Osteoblast (primary cell): ENCODE measurements at places on chromosomes 11 and 22.

GRCh38 chr11:128208329-128209137, 378.8 kb downstream of the ETS1 start:
- H3K36me3 ChIP-seq = no peaks in the 10 kb centered on the region
- peak overlapping the region; percentile 15 for H3K4me3 ChIP-seq

DNA sequence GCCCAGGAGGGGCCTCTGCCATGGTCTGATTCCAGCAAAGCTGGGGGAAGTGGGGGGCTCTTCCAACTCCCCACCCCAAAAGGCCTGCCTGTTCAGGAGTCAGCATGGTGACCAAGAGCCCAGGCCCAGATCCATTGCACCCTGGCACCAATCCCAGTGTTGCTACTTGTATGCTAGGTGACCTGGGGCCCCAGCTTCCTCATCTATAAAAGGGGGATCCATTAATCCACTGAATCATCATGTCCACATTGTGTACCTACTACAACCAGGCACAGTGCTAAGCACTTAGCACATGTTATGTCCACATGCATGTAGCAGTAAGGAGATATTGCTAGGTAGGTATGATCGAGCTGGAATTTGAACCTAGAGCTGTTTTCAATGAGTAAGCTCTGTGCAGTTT, 2.0 kb downstream of the SYT12 start:
- H3K4me1 ChIP-seq = peaks cover 26% of the 10 kb centered on the region
- no peak overlapping the region for H3K27ac ChIP-seq
- no peaks in the 10 kb centered on the region for H3K27me3 ChIP-seq

DNA sequence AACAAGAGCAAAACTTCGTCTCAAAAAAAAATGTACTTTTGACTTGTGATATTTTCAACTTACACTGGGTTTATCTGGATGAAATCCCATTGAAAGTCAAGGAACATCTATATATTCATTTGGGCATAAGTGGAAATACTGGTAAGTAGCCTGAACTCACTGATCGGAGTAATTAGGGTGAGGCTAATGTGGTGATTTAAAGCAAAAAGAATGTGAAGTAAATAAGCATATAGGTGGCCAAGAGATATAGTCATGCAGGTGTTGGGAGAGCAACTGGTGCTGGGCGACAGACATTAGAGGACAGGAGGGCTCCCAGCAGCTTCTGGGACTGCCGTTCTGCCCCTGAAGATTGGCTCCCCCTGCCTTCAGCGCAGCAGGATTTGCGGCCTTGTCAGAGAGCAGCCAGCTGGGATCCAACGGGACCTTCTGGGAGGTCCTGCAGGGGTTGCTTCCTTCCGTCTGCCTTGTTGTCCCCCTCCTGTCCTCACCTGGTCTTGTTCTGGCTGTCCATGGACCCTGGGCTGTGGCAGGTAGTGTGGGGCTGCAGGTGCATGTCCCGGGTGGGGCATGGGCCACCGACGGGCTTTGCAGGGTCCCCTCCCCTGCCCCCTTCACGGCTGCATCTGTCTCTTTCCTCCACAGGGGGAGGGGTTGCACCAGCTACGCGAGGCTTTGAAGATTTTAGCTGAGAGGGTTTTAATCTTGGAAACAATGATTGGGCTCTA, 14.1 kb downstream of the RHBDD3 start:
- H3K4me1 ChIP-seq = no peaks in the 10 kb centered on the region
- no peaks in the 10 kb centered on the region for H3K27me3 ChIP-seq
- no peak overlapping the region for H3K4me3 ChIP-seq

GRCh38 chr11:69200331-69201065, 44.8 kb downstream of the SMIM38 start:
- no peaks in the 10 kb centered on the region for H3K4me1 ChIP-seq
- H3K4me3 ChIP-seq = no peak overlapping the region
- H3K27me3 ChIP-seq = peaks cover 39% of the 10 kb centered on the region
- peak; percentile 21 for DNase-seq
- H3K36me3 ChIP-seq = no peaks in the 10 kb centered on the region
- H3K27ac ChIP-seq = no peak overlapping the region

GRCh38 chr22:39655004-39655579, 84.5 kb downstream of the CACNA1I start:
- peaks cover 29% of the 10 kb centered on the region for H3K27me3 ChIP-seq
- H3K36me3 ChIP-seq = no peaks in the 10 kb centered on the region
- H3K4me3 ChIP-seq = no peak overlapping the region
- no peak overlapping the region for H3K27ac ChIP-seq

- H3K36me3 ChIP-seq = no peaks in the 10 kb centered on the region
- H3K4me3 ChIP-seq = no peak overlapping the region
- no peaks in the 10 kb centered on the region for H3K27me3 ChIP-seq
- no peaks in the 10 kb centered on the region for H3K4me1 ChIP-seq
Measured at GRCh38 chr11:115893461-115894099, 389.4 kb upstream of the CADM1 start.

DNA sequence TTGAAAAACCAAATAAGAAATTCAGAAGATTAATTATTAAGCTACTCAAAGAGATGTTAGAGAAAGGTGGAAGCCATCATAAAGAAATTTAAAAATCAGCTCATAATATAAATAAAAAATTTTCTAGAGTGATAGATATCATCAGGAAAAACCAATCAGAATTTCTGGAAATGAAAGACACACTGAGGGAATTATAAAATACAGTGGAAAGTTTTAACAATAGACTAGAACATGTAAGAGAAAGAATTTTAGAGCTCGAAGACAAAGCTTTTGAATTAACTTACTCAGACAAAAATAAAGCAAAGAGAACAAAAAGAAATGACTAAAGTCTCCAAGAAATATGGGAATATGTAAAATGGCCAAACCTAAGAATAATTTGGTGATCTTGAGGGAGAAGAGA, 1926.9 kb upstream of the RAG2 start:
- DNase-seq = no peak
- no peak overlapping the region for H3K27ac ChIP-seq
- H3K4me3 ChIP-seq = no peak overlapping the region
- no peaks in the 10 kb centered on the region for H3K4me1 ChIP-seq
- H3K27me3 ChIP-seq = no peaks in the 10 kb centered on the region

DNA sequence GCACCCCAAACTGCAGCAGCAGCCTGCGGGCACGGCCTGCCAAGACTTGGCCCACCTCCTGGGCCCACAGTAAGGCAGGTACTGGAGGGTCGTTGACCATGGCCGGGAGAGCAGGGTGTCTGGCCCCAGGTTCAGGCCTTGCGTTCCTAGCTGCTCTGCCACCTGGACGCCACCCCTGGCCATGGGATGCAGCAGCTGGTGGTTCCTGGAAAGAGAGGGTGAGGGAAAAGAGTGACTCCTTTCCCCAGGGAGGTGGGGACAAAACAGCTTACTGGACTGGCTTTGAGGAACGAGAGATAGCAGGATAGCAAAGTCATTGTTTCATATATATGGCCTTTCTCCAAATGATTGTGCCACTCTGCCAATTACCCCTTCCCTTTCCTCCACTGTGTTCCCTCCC, 1.8 kb downstream of the BSCL2 start:
- peaks cover 17% of the 10 kb centered on the region for H3K36me3 ChIP-seq
- peaks cover 29% of the 10 kb centered on the region for H3K4me1 ChIP-seq
- H3K4me3 ChIP-seq = peak overlapping the region; percentile 75
- peak; percentile 36 for DNase-seq
- H3K27ac ChIP-seq = peak overlapping the region; percentile 89

DNA sequence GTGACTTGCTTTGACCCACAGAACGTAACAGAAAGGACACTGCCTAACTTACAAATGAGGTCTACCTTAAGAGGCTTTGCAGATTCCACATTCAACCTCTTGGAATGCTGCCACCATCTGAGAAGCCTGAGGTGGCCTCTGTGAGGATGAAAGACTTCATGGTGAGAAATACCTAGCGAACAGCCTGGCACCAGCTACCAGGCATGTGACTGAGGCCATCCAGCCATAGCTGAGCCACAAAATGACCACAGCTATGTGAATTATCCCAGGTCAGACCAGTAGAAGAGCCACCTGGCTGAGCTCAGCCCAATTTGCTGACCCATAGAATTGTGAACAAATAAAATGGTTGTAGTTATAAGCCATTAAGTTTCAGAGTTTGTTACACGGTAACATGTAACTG, 37.5 kb downstream of the PPARA start:
- no peak overlapping the region for H3K27ac ChIP-seq
- H3K36me3 ChIP-seq = peaks cover 19% of the 10 kb centered on the region
- no peak overlapping the region for H3K4me3 ChIP-seq

DNA sequence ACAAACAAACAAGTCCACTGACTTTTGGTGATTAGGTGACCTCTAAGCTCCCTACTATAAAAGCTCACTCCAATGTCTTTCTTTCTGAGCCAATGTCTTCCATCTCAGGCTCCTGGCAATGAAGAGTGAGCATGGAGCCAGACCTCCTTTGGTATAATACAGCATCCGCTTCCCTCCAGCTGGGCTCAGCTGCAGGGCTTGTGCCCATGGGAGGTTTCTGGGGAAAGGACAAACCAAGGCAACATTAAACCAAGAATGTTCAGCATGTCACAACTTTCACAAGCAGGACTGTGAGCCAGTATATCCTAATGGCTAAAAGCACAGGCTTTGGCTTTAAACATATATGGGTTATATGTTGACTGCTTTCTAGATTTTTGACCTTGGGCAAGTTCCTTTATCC, 58.8 kb downstream of the EHF start:
- no peak overlapping the region for H3K27ac ChIP-seq
- no peak overlapping the region for H3K4me3 ChIP-seq
- no peak for DNase-seq
- no peaks in the 10 kb centered on the region for H3K36me3 ChIP-seq
- peaks cover 7% of the 10 kb centered on the region for H3K4me1 ChIP-seq
- peaks cover 3% of the 10 kb centered on the region for H3K27me3 ChIP-seq

GRCh38 chr11:42589286-42589685, 722.5 kb upstream of the API5 start:
- no peak overlapping the region for H3K27ac ChIP-seq
- no peak for DNase-seq
- no peaks in the 10 kb centered on the region for H3K27me3 ChIP-seq
- H3K4me3 ChIP-seq = no peak overlapping the region

DNA sequence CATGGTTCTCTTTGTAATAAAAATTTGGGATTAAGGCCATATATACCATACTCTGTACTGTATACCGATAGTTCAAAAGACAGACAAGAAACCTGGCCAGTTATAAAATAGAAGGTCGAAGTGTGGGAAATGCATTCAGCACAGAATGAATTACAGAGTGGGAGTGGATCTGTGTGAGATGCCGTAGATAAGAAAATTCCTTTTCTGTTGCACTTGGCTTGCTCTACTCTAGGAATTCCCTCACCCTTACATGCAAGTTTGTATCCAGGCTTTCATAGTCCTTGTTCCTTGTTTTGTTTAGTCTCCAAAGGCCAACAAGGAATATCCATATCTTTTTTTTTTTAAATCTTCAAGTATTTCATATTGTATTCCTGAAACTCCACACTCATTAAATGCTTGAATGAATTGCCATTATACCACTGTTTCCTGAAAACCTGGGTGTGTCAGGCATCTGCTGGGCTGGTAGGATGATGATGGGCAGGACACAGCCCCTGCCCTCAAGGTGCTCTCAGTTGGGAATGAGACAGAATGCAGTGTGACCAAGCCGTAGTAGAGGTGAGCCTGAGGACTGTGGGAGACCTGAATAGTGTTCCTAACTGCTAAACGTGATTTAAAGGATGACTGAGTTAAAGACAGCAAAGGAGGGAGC, 53.5 kb downstream of the TEAD1 start:
- no peaks in the 10 kb centered on the region for H3K36me3 ChIP-seq
- DNase-seq = peak; percentile 79

- H3K36me3 ChIP-seq = no peaks in the 10 kb centered on the region
- H3K4me3 ChIP-seq = no peak overlapping the region
- H3K4me1 ChIP-seq = no peaks in the 10 kb centered on the region
- DNase-seq = no peak
- no peak overlapping the region for H3K27ac ChIP-seq
Measured at GRCh38 chr11:83087035-83087434, 15.3 kb upstream of the RAB30 start.

GRCh38 chr11:116725434-116726221, 47.2 kb downstream of the BUD13 start:
- peaks cover 15% of the 10 kb centered on the region for H3K4me1 ChIP-seq
- H3K36me3 ChIP-seq = no peaks in the 10 kb centered on the region
- H3K27ac ChIP-seq = no peak overlapping the region
- H3K4me3 ChIP-seq = no peak overlapping the region
- peaks cover under 1% of the 10 kb centered on the region for H3K27me3 ChIP-seq

DNA sequence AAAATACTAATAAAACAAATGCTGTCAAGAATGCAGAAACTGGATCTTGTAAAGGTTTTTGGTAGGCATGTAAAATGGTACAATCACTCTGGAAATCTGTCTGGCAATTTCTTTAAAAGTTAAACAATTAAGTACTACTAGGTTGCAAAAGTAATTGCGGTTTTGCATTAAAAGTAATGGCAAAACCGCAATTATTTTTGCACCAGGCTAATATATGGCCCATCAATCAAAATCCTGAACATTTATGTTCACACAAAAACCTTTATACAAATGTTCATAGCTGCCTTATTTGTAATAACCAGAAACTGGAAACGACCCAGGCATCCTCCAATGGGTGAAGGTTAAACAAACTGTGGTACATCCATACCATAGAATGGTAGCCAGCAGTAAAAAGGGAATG, 24.6 kb upstream of the ZDHHC13 start:
- H3K27me3 ChIP-seq = peaks cover 9% of the 10 kb centered on the region
- H3K4me3 ChIP-seq = no peak overlapping the region
- H3K27ac ChIP-seq = no peak overlapping the region
- no peak for DNase-seq
- no peaks in the 10 kb centered on the region for H3K36me3 ChIP-seq
- H3K4me1 ChIP-seq = peaks cover 14% of the 10 kb centered on the region

DNA sequence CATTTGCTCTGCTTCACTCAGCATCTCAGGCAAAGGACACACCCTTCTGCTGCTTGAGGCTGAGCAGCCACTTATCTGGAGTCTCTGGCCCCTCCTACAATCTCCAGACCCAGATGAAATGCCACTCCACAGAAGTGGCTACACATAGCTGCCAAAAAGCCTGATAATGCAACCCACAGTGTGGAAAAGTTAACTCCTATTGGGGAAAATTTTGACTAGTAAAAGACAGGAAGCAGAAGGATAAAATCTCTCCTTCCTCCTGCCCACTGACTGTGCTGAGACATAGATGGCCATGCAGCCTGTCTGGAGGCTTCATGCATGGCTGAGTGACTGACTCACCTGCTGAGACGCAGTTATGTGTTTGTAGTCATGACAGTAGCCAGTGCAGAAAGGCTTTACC, 92.3 kb upstream of the TEAD1 start:
- peaks cover 11% of the 10 kb centered on the region for H3K4me1 ChIP-seq
- peak; percentile 82 for DNase-seq
- peak overlapping the region; percentile 66 for H3K27ac ChIP-seq
- no peak overlapping the region for H3K4me3 ChIP-seq
- no peaks in the 10 kb centered on the region for H3K36me3 ChIP-seq
- H3K27me3 ChIP-seq = no peaks in the 10 kb centered on the region
